ENCODE measurements at places on chromosomes 7 and 10.

GRCh38 chr7:73478549-73478948 lies 43.5 kb downstream of the BAZ1B start:
- no peak for DNase-seq

GRCh38 chr7:34309116-34309515 lies 348.9 kb upstream of the NPSR1 start:
- DNase-seq, result no peak

GRCh38 chr10:82288461-82288881 lies 413.5 kb downstream of the NRG3 start:
- no peak for DNase-seq

DNA sequence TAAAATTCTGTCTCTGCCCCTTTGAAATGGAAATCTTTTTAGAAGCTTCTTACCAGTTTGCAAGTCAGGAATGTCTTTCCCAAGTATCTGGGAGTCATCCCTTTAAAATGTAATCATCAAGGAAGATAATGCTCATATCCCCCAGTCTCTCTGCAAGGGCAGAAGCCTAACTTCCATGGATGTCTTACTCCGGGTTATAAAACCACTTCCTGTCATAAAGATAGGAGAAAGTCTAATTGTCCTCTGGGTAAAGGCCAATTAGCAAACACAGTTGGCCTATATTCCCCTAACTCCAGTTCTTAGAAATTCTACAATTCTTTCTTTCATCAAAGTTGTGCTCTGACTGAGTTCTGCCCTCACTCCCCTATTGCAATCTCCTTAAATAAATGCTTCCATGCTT lies 1631.5 kb upstream of the LRRTM3 start:
- no peak for DNase-seq

DNA sequence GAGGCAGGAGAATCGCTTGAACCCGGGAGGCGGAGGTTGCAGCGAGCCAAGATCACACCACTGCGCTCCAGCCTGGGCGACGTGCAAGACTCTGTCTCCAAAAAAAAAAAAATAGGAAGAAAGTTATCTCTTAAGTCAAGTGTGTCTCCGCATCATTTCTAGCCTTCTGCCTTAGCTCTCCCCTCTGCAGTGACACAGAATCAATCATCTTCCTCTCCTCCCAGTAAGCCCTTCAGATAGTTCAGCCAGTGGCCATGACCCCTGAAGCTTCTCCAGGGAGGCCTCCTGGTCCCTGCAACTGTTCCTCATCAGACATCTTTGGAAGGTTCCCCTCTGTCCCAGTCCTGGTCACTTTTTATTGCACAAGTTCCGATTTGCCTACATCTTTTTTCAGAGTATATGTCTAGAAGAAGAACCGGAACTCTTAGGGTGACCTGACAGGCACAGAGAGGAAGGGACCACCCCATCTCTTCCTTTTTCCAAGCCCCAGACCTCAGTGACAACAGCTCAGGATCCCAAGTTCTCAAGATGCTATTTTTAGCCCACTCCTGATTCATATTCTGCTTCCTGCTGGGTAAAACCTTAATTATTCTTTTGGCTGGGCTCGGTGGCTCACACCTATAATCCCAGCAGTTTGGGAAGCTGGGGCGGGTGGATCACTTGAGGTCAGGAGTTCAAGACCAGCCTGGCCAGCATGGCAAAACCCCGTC lies 6.6 kb upstream of the RHBDD2 start:
- DNase-seq, result no peak

GRCh38 chr7:108525985-108526767 lies at the start of gene PNPLA8:
TSS of gene PNPLA8 (minus strand) at chr7:108526135. CDS start at chr7:108515491, 10,644 bp downstream.
- DNase-seq, result peak; percentile 100

DNA sequence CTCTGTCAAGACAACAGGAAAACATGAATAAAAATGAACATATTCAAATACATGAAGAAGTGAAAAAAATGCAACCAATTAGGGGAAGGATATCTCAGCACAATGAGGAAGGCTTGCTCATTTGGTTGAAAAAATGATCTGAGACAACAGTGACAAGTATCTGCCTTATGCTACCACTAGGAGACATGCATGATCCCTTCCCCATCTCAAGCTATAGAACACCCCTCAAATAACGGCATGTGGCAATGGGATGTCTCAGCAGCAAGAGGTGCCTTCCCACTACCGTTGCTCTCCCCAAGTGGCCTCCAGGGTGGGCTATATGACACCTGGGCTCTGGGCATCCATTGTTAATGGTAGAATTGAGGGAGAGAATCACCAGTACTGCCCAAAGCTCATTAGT lies 98.1 kb upstream of the RSU1 start:
- no peak for DNase-seq

GRCh38 chr7:151377406-151377805 lies 32.4 kb downstream of the WDR86 start:
- DNase-seq, result no peak

- DNase-seq, result no peak
Observed at GRCh38 chr7:35285799-35286198, 31.9 kb upstream of the TBX20 start.

DNA sequence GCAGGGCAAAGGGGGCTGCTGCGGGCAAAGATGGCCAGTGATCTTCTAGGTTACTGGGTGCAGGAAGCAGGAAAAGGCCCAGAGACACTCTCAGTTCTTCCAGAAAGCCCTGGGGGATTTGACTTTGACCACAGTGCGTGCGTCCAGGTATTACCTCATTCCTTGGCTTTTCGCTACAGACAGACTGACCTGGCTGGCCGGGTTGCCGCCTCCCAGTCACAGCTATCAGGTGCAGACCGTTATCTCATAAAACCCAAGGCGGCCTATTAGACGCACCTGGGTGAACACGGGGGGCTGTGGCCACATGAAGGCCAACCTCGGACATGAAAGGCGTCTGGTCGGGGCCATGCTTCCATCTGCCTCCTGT lies 80.3 kb downstream of the FOXL3 start:
- DNase-seq, result no peak

DNA sequence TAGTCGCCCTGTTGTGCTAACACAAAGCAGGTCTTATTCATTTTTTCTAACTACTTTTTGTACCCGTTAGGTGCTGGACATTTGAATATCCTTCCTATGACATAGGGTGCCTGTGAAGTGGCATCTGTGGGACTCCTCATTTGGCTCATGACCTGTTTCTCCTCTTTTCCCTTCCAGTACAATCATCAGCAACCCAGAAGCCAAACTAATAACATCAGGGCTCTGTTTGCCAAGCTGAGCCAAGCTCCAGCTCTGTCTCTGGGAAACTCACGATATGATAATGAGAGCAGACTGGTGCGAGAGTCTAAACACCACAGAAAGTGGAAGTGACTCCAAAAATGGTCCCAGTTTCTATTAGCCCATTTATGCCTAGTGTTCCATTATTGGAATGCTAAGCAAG lies 92.0 kb downstream of the SVIL start:
- DNase-seq, result no peak

Data from stimulated activated CD4-positive, alpha-beta T cell treated with anti-CD3 and anti-CD28 coated beads, Interleukin-15, amount 100 ng/mL, for 1 hour (primary cell).